Karpas-422 (cell line): ENCODE measurements at places on chromosomes 4 and X. TPM values are rescaled to one million over a fixed set of nuclear protein-coding genes. Genes with fewer than 3 reads are reported as not detected.

DNA sequence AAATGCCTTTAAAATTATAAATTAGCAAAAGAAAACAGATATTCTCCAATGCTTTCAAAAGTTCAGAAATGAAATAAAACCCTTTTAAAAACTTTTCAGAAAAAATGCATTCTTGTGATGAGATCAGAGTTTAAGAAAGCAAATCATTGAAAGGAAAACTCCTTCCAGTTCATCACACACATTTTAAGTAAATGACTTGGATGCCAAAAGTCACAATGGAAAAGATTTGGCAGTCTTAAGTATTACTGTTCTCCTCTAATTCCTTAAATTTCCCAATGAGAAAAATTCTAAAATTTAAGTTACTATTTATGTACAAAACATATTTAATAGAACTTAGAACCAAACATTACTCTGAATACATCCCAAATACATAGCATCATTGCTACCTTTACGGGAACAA, 21.1 kb downstream of the HOPX start:
- no peak for DNase-seq

DNA sequence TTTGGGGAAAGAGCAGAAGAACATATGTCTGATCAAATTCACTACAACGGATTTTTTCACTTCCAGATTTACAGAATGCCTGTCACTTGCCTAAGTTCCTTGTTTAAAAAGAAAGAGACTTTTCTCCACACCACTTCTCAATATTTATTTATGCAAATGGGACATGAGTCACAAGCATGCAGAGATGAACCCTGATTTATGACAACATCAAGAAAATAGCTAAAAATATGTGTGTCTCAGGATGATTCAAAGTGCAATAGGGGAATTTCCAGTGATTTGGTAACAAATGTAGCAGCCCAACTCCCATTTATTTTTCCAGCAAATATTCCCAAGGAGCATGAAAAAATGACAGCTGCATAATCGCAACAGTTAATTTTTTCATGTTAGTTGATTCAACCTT, 180.4 kb upstream of the FAT1 start:
- DNase-seq: no peak

- peak; percentile 37 for DNase-seq
Measured at GRCh38 chr4:48879561-48880442, 26.8 kb downstream of the OCIAD2 start.

DNA sequence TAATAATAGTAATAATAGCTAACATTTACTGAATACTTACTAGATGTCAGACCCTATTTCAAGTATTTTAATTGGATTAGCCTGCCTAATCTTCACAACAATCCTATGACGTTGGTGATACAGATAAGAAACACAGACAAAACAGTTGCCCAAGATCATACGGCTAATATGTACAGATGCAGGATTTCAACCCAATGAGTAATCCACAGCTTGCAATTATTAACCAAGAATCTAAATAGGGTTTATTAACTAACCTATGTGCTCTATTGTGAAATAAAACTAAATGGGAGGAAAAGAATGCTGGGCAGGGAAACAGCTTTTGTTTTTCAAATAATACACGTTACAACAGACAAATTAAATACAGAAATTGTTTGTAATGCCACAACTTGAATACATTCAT, 23.4 kb downstream of the FBXO8 start:
- no peak for DNase-seq

GRCh38 chrX:3522101-3522650, 175.7 kb upstream of the MXRA5 start:
- no peak for DNase-seq

Gene RHOXF2
- total RNA-seq: not detected in 2 replicates

Gene YTHDC1
- 55.9 and 69.3 TPM in 2 replicates for total RNA-seq

GRCh38 chrX:132009350-132009749, 13.8 kb upstream of the STK26 start:
- DNase-seq: no peak

Gene KLKB1
- 1.9 and 5.1 TPM in 2 replicates for total RNA-seq

- no peak for DNase-seq
Measured at GRCh38 chr4:83125738-83126141, 11.2 kb upstream of the PLAC8 start.

GRCh38 chr4:2816401-2816954, 23.6 kb downstream of the SH3BP2 start:
- DNase-seq: no peak

Gene SLC9B1
- total RNA-seq: 0.97 and 1.4 TPM in 2 replicates

GRCh38 chr4:91288702-91289311, 1015.0 kb upstream of the GRID2 start:
- no peak for DNase-seq

GRCh38 chr4:39302901-39303300, 63.3 kb downstream of the RFC1 start:
- no peak for DNase-seq

DNA sequence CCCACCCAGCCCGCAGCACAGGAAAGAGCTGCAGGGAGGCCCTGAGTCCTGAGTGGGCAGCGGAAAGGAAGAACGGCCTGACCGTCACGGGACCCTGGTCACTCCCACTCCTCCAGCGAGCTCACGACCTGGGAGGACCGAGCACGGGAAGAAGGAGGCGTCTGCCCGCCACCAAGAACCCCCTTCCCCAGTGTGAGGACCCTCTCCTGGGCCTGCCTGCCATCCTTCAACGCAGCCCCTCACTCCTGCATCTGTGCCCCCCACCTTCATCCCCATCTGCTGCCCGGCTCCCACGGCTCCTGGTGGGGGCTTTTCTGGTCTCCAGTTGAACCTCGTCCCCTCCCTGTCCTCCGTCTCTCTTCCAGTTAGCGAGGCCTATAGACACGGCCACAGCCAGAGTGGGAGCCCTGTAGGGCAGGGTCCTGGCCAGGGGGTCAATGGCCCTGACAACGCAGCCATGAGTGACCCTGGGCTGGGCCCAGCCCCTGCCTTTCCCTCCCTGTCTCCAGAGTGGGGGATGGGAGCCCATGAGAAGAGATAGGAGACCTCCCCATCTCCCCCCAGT, 41.3 kb upstream of the MXD4 start:
- no peak for DNase-seq

- peak; percentile 74 for DNase-seq
Measured at GRCh38 chrX:130539721-130540321, 138.0 kb downstream of the RBMX2 start.

DNA sequence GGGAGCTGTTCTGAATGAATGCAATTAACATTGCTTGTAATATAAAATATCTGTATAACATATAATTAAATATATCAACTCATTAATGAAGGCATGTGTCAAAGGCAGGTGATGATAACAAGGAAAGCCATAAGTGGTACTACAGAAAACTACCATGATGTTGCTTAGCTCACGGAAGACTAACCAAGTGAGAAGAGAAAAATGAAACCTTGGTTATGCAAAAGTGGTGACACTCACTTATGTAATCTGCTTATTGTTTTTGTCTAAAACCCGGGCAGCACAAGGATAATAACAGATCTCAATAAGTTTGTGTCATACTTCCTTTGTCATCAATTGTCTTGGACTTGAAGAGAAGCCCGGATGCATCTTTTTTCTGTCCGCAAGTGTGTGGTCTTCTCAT, 156.4 kb downstream of the HS6ST2 start:
- DNase-seq: no peak

Gene HSD17B13
- total RNA-seq: 0.56 TPM in 1 of 2 replicates, not detected in the other

Gene DMRTC1B
- total RNA-seq: not detected in 2 replicates

Gene LRIT3
- total RNA-seq: 0.19 TPM in 1 of 2 replicates, not detected in the other

Gene DKC1
- 58.6 and 94.0 TPM in 2 replicates for total RNA-seq
